ENCODE measurements at places on chromosomes 6 and 20.

- peak; percentile 55 for DNase-seq
Measured at GRCh38 chr6:16684896-16685554, 76.2 kb downstream of the ATXN1 start.

GRCh38 chr6:143127941-143128680 is 67.4 kb downstream of the AIG1 start:
- no peak for DNase-seq

- no peak for DNase-seq
Measured at GRCh38 chr6:167700199-167700598, 126.5 kb upstream of the AFDN start.

DNA sequence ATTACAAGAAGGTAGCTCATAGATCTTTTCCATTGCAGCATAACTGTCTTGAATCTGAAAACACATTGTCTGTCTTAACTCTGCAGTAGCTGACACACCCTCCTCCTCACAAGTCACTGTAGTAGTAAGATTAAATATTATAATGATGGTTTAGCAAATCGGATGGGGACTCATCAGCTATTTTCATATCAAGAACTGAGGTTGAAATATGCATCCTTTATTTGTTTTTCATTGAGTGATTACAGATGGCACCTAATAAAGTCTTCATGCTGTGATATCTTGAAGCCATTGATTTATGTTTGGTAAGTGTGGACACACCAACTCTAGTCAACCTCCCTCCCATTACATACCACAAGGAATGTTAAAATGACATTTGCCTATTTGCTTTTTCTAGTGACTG is 267.4 kb upstream of the TAB2 start:
- DNase-seq = no peak

DNA sequence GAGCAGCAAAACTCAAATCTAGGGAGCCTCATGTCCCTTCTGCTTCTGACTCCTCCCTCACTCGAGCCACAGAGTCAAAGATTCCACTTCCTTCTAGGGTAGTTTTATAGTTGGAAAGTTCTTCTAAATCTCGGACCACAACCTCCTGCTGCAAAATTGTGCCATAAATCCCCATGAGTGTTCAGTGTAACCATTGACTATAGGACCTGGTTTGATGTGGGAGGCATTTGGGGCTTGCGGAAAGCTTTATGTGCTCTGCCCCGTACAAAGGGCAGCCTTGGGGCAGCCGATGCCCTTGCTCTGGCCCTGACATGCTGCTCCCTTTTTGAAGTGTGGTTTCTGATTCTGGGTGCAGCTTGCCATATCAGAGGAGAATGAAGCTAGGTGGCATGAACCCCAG is 43.6 kb upstream of the IER3 start:
- no peak for DNase-seq

DNA sequence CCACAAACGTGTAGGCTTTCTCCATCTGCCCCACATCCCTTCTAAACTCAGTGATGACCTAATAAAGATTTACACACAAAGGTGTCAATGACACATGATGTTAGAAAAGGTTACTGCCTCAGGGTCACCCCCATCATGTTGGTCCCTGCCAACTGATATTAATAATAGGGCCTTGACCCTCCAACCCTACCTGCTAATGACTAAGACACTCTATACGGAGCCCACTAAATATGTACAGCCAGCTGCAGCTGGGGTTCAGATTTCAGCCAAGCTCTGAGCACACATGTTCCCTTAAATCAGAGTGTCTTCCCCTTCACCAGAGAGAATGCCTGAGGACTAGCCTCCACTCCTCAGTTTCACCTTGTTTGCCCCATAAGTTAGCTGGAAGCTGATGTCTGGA is 67.4 kb upstream of the SNRPB2 start:
- no peak for DNase-seq

GRCh38 chr6:146316175-146316495 is 227.5 kb upstream of the RAB32 start:
- no peak for DNase-seq

DNA sequence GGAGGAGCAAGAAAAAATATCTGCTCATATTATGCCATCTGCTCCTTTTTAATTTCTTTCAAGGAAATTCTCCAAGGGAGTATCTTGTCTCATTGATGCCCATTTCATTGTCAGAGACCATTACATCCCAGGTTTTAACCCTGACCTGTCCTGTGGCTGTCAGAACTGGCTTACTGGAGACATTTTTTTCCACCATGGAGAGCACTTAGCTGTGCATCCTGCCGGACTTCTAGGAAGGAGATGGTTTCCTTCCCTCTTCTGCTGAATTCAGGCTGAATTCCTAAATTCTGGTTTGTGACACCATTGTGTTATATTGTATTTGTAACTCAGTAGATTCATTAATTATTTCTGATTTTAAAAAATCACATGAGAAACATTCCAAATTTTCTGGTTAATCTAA is 70.3 kb downstream of the NKAIN2 start:
- DNase-seq = no peak

Data from A549 (cell line).